AG04449 (cell line): ENCODE measurements at places on chromosomes 11 and 22.
A peak's percentile ranks its signal among the peaks of the same experiment; 100 is the strongest.

DNA sequence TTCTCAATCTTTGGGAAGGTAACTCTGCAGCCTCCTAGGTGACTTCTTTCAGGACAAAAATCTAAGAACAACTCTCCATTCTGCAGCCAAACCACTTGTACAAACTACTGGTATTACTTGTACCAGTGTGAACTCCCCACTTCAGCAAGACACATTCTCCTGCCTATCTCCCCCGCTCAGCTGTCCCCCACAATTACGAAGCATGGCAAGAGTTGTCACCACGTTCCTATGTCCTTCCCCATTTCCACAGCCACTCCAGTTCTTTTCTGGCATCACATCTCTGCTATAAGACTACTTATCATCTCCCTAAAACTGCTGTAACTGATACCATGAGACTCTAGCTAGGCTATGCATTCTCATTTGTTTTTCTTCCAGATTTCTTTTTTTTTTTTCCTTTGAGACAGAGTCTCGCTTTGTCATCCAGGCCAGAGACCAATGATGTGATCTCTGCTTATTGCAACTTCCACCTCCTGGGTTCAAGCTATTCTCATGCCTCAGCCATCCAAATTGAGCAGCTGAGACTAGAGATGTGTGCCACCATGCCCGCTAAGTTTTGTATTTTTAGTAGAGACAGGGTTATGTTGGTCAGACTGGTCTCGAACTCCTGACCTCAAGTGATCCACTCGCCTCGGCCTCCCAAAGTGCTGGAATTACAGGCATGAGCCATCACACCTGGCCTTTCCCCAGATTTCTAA, 71.9 kb upstream of the CDON start:
- no peak for DNase-seq

DNA sequence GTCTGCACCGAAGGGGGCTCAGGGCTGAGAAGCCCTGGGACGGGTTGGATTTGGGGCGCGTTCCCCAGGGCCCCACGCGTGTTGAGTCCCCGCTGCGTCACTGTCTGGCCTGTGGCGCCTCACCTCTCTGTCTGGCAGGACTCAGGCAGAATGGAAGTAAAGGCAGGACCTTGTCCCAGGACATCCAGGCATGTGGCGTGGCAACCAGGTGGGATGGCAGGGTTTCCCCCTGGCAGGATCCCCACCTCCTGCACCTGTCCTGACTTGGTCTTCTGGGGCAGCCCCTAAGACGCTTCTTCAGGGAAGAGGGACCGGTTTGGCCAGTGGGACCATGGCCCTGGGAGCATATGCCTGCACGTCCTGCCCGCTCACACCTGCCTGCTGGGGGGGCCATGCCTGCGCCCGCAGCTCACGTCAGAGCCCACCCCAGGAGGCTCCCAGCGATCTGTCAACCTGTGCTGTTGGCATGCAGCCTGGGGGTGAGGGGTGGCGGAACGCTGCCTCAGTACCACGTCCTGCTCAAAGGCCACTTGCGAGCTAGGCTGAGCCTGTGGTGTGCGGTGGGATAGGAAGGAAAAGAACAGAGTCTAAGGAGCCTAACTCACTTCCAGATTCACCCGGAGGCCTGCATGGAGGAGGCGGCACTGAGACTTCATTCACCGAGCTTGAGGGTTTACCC, 72.7 kb downstream of the KCNQ1 start:
- DNase-seq, result no peak

DNA sequence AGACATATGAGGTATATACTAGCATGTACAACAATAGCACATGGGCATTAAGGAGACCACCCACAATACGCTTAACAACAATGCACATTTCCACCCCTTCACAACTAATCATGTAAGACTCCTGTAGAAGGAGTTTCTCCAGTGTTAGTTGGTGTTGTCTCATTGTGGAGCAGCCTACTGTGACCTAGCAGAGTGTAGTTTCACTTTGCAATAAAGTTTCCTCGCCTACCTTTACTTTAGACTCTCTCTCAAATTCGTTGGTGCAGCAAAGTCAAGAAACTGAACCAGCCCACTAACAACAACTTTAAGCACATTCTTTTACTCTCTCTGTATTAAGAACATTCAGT, 863.6 kb downstream of the FAM181B start:
- no peak for DNase-seq

DNA sequence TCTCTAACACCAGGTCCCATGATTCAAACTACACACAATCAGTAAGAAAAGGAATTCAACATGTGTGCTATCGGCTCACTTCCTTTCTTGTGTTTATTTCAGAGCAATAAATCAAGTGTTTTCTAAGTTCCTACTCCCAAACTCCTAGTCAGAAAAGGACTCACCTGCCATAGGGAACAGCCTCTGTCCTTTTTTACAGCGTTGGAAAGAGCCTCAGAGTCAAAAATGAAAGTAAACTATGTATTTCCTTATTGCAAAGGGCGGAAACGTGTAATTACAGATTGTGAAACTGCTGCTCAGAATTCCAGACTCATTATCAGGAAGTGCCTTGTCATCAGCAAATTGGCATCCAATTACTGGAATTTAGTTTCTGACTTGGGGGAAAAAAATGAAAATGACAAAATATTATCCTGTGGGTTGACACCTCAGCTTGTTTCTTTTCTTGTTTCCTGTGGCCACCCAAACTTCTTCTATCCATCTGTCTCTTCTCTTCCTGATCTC, at the start of gene CASP4:
Gene CASP4, minus strand, starts transcription at position 220 of the 501 bp plus-strand sequence. Its CDS starts 49 bp downstream, at position 171.
- peak; percentile 45 for DNase-seq

DNA sequence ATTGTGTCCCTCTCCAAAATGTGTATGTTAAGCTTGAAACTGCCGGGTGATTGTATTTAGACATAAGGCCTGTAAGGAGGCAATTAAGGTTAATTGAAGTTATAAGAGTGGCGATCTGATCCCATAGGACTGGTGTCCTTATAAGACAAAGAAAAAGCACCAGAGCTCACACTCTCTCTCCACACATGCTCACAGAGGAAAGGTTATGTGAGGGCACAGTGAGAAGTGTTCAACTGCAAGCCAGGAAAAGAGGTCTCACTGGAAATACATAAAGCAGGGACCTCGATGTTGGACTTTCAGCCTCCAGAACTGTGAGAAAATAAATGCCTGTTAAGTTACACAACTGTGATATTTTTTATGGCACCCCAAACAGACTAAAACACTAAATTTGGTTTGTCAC, 1233.8 kb upstream of the CNTN5 start:
- DNase-seq, result no peak

DNA sequence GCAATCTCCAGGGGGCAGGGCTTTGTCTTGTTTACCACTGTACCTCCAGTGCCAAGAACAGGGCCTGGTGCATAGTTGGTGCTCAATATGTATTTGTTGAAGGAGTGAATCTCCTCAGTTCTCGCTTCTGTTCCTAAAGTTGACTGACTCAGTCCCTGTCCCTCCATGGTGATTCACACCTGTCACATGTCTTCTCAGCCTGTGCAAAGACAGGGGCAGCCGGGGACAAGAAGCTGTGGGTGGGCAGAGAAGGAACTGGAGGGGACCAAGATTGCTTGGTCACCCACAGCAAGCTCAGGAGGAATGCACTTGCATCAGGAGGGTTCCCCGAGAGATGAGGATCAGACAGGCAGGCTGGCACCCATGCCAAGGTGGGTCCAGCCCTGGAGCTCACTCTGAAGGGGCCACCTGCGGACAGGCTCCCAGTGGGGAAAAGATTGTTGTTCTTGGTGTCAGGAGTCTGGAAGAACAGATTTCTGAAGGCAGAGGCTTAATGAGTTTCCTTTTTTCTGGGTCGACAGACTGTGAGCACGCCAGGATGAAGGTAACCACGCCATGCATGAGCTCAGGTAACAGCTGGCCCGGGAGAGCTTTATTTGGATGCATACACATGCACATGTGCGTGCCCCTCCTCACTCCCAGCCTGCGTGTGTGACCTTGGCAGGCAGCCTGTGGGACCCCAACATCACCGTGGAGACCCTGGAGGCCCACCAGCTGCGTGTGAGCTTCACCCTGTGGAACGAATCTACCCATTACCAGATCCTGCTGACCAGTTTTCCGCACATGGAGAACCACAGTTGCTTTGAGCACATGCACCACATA, 16.9 kb downstream of the IL17RA start:
- no peak for DNase-seq

- DNase-seq, result no peak
These were observed 13.1 kb downstream of the TOLLIP start for GRCh38 chr11:1296287-1296686.

DNA sequence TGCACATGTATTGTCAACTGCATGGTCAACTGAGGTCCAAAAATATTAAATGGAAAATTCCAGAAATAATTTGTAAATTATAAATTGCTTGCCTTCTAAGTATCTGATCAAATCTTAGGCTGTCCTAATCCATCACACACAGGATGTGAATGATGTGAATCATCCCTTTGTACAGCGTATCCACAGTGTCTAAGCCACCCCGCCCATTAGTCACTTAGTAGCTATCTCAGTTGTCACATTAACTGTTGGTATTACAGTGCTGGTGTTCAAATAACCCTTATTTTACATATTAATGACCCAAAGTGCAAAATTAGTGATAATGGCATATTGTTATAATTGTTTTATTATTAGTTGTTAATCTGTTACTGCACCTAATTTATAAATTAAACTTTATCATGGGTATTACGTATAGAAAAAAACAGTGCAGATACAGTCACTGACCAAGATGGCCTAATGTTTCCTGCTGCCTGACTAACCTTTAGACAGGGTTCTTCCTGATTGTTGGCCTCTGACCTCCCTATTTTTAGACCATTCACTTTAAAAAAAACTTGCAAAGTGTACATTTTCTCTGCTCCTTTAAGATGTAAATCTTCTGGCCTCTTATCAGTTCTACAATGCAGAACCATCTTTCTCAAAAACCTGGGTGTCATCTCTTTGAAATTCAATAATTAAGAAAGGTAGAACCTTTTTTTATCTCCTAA, 2.9 kb upstream of the SVIP start:
- no peak for DNase-seq

DNA sequence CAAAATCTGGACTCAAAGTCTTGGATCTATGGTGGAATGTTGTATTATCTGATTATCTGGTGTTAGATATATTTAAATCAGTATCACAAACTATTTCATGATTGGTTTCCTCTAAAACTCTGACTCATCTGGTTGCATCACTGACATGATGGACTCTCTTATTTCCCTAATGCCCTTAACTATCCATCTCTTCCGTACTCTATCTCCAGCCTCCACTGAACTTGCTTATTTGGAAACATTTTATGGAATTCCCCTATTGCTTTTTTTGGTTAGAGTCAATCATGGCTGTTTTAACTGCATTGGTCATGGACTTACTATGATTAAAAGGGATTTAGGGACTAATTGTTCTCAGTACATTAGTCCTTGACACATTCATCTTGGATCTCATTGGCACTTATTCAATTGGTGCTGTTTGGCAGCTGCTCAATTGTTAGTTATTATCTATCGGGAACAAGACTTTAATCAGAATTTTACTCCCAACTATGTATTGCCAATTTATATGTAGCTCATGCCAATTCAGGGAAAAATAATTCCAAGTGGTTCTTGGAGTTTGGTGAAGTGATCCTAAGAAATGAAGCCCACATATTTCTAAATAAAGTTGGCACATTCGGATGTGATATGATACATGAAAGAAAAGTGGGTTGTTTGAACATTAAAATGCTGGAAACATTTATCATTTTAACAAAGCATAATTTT, 942.0 kb upstream of the CCDC90B start:
- no peak for DNase-seq

DNA sequence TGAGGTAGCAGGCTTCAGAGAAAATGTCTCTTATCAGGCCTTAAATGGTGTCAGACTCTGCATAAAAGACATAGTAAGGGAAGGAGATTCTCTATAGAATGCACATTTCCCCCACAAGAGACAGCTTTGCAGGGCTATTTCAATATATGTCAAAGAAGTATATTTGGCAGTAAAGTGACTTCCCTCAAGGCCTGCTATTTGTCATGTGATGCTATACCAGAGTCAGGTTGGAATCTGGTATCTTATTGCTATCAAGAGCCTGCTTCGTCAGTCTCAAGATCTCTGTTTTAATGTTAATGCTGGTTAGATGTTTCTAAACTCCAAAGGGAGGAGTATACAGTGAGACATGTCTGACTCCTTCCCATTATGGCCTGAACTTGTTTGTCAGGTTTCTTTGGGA, 40.4 kb upstream of the MTMR2 start:
- no peak for DNase-seq

GRCh38 chr11:95711945-95712221, 77.7 kb downstream of the FAM76B start:
- DNase-seq, result no peak
